Iris pigment epithelial cell (primary cell): ENCODE measurements at places on chromosomes 16 and 17.

DNA sequence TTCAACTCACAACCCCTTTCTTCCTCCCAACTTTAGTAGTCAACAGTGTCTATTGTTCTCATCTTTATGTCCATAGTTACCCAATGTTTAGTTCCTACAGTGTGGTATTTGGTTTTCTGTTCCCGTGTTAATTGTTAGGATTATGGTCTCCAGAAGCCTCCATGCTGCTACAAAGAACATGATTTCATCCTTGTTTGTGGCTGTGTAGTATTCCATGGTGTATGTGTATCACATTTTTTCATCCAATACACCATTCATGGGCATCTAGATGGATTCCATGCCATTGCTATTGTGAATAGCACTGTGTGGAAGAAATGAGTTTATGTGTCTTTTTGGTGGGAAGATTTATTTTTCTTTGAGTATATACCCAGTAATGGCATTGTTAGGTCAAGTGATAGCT is 420.3 kb downstream of the XYLT1 start:
- DNase-seq, result no peak

GRCh38 chr17:30117675-30118081 is 1.1 kb downstream of the NSRP1 start:
- peak; percentile 9 for DNase-seq

DNA sequence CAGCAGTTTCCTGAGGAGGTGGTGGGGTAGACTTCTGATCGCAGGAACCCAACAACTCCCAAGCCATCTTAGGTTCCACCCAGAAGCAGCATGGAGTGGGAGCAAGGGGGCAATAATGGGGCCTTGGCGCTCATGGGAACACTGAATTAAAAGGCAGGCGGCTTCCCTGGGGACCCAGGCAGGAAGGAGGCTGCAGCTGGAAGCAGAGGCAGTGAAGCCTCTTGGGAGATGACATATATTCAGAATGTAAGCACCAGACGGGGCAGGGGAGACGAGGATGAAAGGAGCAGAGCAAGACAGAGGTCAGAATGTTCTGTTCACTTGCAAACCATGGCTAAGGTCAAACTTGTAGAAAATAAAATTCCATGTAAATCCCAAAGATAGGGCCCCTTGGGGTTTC is 2.9 kb downstream of the HIGD1B start:
- DNase-seq, result no peak

DNA sequence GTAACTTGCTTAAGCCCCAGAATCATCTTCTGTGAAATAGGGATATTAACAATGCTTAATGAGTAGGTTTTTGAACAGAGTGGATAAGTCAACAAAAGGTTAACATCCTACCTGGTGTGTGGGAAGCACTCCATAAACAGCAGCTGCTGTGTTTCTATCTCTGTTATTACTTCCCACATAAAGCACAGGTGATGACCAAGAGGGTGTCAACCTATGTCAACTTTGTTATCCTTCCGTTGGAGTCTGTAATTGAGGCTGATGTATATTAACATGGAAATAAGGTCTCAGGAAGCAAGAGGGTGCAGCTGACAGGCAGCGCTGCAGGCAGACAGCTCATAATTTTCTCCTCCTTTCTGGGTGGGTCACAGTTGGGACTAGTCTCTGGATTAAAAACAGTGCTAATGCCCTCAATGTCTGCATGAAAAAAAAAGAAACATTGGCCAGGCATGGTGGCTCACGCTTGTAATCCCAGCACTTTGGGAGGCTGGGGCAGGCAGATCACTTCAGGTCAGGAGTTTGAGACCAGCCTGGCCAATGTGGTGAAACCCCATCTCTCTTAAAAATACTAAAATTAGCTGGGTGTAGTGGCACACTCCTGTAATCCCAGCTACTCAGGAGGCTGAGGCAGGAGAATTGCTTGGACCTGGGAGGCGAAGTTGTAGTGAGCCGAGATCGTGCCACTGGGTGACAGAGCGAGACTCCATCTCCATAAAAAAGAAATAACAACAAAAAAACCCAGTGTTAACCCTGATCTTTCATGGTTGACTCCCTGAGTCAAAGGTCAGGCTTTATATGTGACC is 269.6 kb downstream of the SNX29 start:
- no peak for DNase-seq

GRCh38 chr17:56665864-56666263 is 72.4 kb downstream of the NOG start:
- DNase-seq, result no peak

DNA sequence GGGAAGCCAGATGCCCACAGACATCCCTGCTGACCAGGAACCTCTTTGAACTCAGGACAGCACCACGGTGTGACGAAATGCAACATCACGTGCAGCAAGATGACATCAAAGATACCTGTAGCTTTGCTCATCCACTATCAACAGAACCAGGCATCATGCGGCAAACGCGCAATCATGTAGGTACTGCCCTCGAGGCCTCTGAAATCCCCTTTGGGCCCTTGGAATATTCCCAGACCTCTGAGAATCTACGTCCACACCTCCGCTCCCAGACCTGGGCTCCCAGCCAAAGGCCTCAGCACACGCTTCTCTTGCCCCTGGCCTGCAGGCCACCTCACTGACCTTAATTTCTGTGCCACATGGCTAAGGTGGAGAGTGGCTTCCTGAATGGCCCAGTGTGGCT is 7.3 kb downstream of the CX3CL1 start:
- peak; percentile 4 for DNase-seq

DNA sequence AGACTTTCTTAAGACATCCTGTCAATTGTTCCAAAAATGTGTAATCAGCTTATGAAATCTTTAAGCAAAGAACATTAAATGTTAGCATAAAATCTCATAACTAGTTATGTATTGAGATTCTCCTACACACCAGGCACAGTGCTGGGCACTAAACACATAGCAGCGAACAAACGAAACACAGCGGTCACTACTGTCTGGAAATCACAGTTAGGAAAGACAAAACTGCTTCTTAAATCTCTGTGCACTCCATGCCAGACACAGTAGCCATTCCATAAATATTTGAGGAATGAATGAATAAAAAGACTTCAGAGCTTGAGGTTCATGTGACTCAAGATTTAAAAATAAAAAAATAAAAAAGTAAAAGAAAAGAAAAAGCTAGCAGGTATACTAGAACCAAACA is 20.1 kb downstream of the TOX3 start:
- no peak for DNase-seq

- no peak for DNase-seq
Observed at GRCh38 chr17:34682305-34682704, 102.9 kb downstream of the TMEM132E start.

GRCh38 chr17:67542219-67543114 is 165.4 kb downstream of the PITPNC1 start:
- no peak for DNase-seq

DNA sequence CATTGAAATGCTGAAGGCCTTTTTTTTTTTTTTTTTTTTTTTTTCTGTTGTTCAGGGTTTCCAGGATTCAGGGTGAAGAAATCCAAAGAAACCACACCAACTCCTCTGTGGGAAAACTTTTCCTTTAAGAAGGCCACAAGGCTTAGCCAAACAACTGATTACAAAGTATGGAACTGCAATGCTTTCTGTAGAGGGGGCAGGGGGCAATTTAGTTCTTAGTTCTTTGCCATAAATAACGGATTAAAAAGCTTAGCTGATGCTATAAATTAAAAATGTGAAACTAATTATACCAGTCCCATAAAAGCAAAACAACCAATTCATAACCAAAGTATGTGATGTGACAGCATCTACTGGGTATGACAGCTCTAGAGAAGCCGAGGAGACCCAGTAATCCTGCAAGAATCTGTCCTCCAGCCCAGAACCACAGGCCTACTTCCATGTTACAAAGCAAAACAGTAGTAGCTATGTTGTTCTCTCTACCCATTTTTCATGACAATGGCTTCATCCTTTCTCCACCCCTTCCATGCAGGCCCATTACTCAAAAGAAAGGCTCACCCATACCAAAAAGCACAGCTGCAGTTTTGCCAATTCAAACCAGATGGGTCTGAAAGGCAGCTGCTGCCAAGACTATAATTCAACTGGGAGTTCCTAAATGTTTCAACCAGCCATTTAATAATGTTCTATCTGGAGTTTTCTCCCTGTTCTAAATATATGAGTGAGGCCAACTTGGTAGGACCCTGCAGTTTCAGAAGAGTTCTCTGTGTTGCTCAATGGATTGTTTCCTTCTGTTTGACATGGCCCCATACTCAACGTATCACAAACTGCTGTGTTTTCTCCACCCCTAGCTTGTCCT is 167.1 kb upstream of the ZFHX3 start:
- peak; percentile 75 for DNase-seq
